ENCODE measurements at places on chromosomes 6 and 20. TPM values are rescaled to one million over a fixed set of nuclear protein-coding genes. Genes with fewer than 3 reads are reported as not detected.

PSMB8 gene
- 17.4 TPM for total RNA-seq

GRCh38 chr20:4549711-4550259 lies 171.9 kb upstream of the PRND start:
- no peak overlapping the region for H3K4me3 ChIP-seq
- H3K27ac ChIP-seq = no peak overlapping the region
- no peaks in the 10 kb centered on the region for H3K27me3 ChIP-seq
- H3K4me1 ChIP-seq = peaks cover 15% of the 10 kb centered on the region
- H3K36me3 ChIP-seq = no peaks in the 10 kb centered on the region

R3HDML gene
- 0.50 TPM for total RNA-seq

GRCh38 chr6:148864941-148865340 lies 118.1 kb downstream of the UST start:
- H3K36me3 ChIP-seq = peaks cover 2% of the 10 kb centered on the region
- no peak overlapping the region for H3K4me3 ChIP-seq
- no peak for DNase-seq
- no peaks in the 10 kb centered on the region for H3K27me3 ChIP-seq
- H3K27ac ChIP-seq = no peak overlapping the region

GRCh38 chr6:79435746-79436145 lies 101.5 kb downstream of the LCA5 start:
- H3K27me3 ChIP-seq = no peaks in the 10 kb centered on the region
- no peak overlapping the region for H3K27ac ChIP-seq
- no peak overlapping the region for H3K4me3 ChIP-seq
- DNase-seq = no peak
- H3K4me1 ChIP-seq = peaks cover 26% of the 10 kb centered on the region

DNA sequence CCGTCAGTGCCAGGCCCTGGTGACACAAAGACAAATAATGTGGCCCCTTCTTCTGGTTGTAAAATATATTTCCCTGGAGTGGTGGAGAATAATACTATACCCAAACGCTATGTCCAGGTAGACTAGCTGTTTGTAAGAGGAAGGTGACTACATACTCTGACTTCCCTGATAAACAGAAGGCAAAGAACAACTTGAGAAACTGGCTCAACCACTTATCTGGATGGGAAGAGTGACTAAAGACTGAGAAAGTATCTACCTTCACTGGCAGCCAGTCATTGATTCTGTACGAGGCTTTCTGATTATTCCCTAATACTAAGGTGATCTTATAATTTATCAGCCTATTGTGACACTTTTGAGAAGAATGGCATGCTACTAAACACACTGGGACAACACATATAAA lies 569.7 kb downstream of the EPHA7 start:
- peaks cover 2% of the 10 kb centered on the region for H3K27me3 ChIP-seq
- H3K27ac ChIP-seq = no peak overlapping the region
- no peaks in the 10 kb centered on the region for H3K4me1 ChIP-seq
- no peaks in the 10 kb centered on the region for H3K36me3 ChIP-seq
- DNase-seq = no peak

DNA sequence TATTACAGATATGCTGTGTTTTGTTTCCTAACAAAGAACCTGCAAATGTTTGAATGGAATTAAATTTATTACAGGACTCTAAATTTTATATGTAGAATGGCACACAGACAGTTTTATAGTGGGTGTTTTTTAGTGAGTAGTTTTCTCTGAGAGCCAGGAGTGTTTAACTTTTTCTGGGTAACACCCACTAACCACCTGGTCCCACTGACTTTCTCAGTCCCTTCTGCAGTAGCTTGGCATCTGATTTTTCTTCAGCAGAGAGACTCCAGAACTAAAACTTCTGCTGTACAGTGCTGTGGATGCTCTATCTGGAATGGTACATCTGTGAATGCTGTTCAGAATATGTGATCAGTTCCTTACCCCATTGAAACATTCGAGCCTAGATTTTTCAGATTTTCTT lies 6.3 kb downstream of the YWHAB start:
- H3K4me3 ChIP-seq = no peak overlapping the region
- no peaks in the 10 kb centered on the region for H3K36me3 ChIP-seq
- DNase-seq = no peak

DNA sequence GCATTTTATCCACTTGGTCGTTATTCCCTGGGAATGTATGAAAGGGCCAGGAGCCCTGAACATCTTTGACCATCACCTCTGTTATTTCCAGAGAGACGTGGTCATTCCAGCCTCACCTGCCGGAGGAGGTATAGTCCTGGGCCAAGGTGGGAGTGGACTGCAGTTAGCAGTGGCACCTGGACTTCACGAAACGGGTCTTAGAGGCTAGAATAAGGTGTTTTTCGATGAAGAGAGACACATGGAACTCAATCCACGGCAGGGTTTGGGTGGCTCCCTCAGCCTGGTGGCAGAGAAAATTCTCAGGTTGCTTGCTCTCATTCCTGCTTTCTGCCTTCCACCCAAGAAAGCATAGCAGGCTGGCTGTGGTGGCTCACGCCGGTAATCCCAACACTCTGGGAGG lies 48.0 kb downstream of the BMP6 start:
- no peak overlapping the region for H3K4me3 ChIP-seq
- H3K36me3 ChIP-seq = no peaks in the 10 kb centered on the region
- H3K27me3 ChIP-seq = peaks cover 38% of the 10 kb centered on the region
- DNase-seq = no peak
- peaks cover 5% of the 10 kb centered on the region for H3K4me1 ChIP-seq

GRCh38 chr20:19932170-19932667 lies 84.9 kb upstream of the NAA20 start:
- H3K27ac ChIP-seq = peak overlapping the region; percentile 62
- H3K27me3 ChIP-seq = no peaks in the 10 kb centered on the region
- H3K36me3 ChIP-seq = peaks cover 7% of the 10 kb centered on the region
- H3K4me3 ChIP-seq = no peak overlapping the region
- H3K4me1 ChIP-seq = peaks cover 16% of the 10 kb centered on the region

DNA sequence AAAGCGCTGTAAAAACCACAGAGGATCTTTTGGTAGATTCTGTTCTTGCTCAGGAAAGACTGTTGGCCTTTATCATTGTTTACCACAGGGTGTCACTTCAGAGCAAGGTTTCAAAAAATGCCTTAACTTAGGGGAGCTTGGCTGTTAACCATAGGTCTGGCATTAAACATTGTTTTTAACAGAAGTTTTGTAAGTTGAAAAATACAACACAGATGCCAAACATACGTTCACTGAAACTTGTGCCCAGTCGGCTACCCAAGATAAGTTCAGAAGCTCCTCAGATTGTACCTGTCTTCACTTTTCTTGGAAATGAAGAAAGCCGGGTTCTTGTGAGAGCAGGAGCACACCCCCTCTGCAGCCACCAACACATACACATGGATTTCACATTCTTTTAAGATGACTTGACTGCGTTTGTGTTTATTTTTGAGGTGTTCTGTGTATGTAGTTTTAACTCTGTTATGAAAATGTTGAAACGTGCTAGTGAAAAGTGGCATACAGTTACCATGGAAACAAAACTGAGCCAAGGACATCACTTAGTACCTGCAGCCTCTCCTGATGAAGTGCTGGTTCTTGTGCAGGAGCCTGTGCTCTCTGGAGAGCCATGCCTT lies 64.9 kb downstream of the SYCP2L start:
- H3K36me3 ChIP-seq = peaks cover 2% of the 10 kb centered on the region
- DNase-seq = no peak
- H3K4me3 ChIP-seq = peak overlapping the region; percentile 5
- H3K27ac ChIP-seq = peak overlapping the region; percentile 84
- H3K4me1 ChIP-seq = peaks cover 31% of the 10 kb centered on the region

BTN1A1 gene
- total RNA-seq = not detected

GRCh38 chr6:44062105-44062770 lies 65.0 kb downstream of the MRPL14 start:
- no peak overlapping the region for H3K4me3 ChIP-seq
- no peaks in the 10 kb centered on the region for H3K27me3 ChIP-seq
- peaks cover 2% of the 10 kb centered on the region for H3K36me3 ChIP-seq
- no peak for DNase-seq
- peak overlapping the region; percentile 32 for H3K27ac ChIP-seq
- H3K4me1 ChIP-seq = peaks cover 55% of the 10 kb centered on the region

GRCh38 chr20:34990661-34991214 lies 35.1 kb downstream of the MYH7B start:
- H3K4me1 ChIP-seq = no peaks in the 10 kb centered on the region
- peaks cover 8% of the 10 kb centered on the region for H3K36me3 ChIP-seq
- peaks cover 7% of the 10 kb centered on the region for H3K27me3 ChIP-seq
- no peak overlapping the region for H3K4me3 ChIP-seq
- no peak overlapping the region for H3K27ac ChIP-seq

- peaks cover 31% of the 10 kb centered on the region for H3K36me3 ChIP-seq
- DNase-seq = no peak
- no peak overlapping the region for H3K4me3 ChIP-seq
- H3K27me3 ChIP-seq = no peaks in the 10 kb centered on the region
Observed at GRCh38 chr20:34921436-34921835, 34.2 kb downstream of the GSS start.

TP53TG5 gene
- total RNA-seq = not detected

OXT gene
- total RNA-seq = not detected

ANKS1A gene
- total RNA-seq = 17.2 TPM

GRCh38 chr20:4697189-4697830 lies 24.4 kb upstream of the PRND start:
- H3K4me3 ChIP-seq = no peak overlapping the region
- H3K27ac ChIP-seq = peak overlapping the region; percentile 51
- no peaks in the 10 kb centered on the region for H3K4me1 ChIP-seq
- no peaks in the 10 kb centered on the region for H3K27me3 ChIP-seq
- no peak for DNase-seq

GRCh38 chr20:25020901-25021301 lies 28.4 kb upstream of the APMAP start:
- no peak overlapping the region for H3K27ac ChIP-seq
- no peaks in the 10 kb centered on the region for H3K4me1 ChIP-seq
- no peaks in the 10 kb centered on the region for H3K36me3 ChIP-seq

SPINT3 gene
- total RNA-seq = not detected

RNF182 gene
- total RNA-seq = 5.3 TPM

PBOV1 gene
- total RNA-seq = not detected

TRIM26 gene
- 36.1 TPM for total RNA-seq

TGM3 gene
- not detected for total RNA-seq

GRCh38 chr6:89385846-89386245 lies 26.2 kb downstream of the RRAGD start:
- H3K27me3 ChIP-seq = no peaks in the 10 kb centered on the region
- no peak for DNase-seq
- no peaks in the 10 kb centered on the region for H3K4me1 ChIP-seq
- H3K27ac ChIP-seq = no peak overlapping the region
- peaks cover 4% of the 10 kb centered on the region for H3K36me3 ChIP-seq

- no peak overlapping the region for H3K4me3 ChIP-seq
- no peak for DNase-seq
- no peak overlapping the region for H3K27ac ChIP-seq
- peaks cover 7% of the 10 kb centered on the region for H3K36me3 ChIP-seq
- no peaks in the 10 kb centered on the region for H3K4me1 ChIP-seq
Observed at GRCh38 chr6:170200458-170200891, 90.4 kb downstream of the DLL1 start.

GRCh38 chr20:37914672-37915433 lies 11.9 kb downstream of the VSTM2L start:
- H3K4me1 ChIP-seq = peaks cover 51% of the 10 kb centered on the region
- no peaks in the 10 kb centered on the region for H3K36me3 ChIP-seq
- no peaks in the 10 kb centered on the region for H3K27me3 ChIP-seq
- DNase-seq = no peak

BTN3A1 gene
- 19.3 TPM for total RNA-seq

- peaks cover 31% of the 10 kb centered on the region for H3K4me1 ChIP-seq
- H3K36me3 ChIP-seq = no peaks in the 10 kb centered on the region
- H3K27me3 ChIP-seq = peaks cover 2% of the 10 kb centered on the region
Observed at GRCh38 chr6:16168121-16168520, 39.2 kb downstream of the MYLIP start.

DNA sequence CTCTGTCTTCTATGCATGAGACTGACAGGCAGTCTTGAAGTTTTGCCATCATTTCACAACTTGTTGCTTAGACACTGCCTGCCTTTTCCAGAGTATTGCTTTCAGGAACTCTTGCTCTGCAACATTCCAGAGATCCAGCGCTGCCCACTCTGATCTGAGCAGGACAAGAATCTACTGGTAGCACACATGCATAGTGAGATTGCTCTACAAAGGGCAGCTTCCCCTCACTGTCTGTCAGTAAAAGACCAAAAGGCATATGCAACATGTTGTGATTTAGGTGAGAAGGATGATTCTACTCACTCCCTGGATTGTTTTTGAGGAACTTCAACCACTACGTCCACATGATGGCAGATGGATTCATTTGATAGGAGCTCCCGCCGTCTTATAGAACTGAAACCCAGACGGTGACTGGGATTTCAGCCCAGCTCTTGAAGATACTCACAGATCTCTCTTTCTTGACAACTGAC lies 259.1 kb downstream of the ARID1B start:
- no peak overlapping the region for H3K27ac ChIP-seq
- H3K4me3 ChIP-seq = no peak overlapping the region
- H3K4me1 ChIP-seq = peaks cover 15% of the 10 kb centered on the region
- no peak for DNase-seq

FAXC gene
- 8.0 TPM for total RNA-seq

FRS3 gene
- total RNA-seq = 3.8 TPM

DNA sequence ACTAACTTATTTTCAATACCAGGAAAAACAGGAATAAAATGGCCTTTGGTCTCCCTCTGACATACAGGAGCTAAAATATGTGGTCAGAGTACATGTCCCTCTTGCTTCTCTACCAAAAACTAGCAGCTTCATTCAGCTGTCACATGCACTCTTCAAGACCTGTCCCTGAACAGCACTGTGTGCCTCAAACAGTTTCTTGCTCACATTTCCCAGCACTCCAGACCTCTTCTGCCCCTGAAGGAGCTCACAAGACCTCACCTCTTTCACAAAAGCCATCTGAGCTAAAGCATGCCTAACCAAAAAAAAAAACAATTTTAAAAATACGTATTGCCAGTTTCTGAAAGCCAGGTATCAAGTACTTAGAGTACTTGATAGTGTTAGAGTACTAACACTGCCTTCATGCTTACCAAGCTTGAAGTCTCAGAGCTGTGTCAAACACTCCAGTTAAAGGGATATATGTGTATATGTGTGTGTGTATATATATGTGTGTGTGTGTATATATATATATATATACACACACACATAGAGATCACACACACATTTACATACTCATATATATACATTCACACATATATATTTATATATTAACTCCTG lies 148.3 kb upstream of the POU3F2 start:
- no peaks in the 10 kb centered on the region for H3K36me3 ChIP-seq
- H3K27ac ChIP-seq = no peak overlapping the region
- no peak for DNase-seq
